Central memory CD8-positive, alpha-beta T cell (primary cell): ENCODE measurements at places on chromosomes 6 and 20.
A peak's percentile ranks its signal among the peaks of the same experiment; 100 is the strongest.

DNA sequence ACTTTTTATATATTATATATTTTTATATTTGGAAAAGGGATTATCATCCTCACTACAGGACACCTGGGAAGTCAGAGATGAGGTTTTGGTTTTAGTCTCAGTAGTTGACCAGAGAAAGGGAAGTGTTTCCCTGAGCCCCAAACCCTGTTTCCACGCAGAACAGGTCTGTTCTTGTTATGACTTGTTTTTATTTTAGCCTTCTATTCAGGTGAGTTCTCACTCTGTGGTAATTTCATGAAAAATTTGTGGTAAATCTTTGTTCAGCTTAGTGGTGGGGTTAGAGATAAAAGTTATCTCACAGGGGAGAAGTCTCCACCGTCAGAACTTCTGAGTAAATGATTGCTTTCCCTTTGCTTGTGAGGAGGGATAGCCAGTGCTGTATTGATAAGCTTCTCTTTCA lies 224.9 kb downstream of the FARS2 start:
- H3K4me1 ChIP-seq = peaks cover 5% of the 10 kb centered on the region
- no peak for DNase-seq
- no peaks in the 10 kb centered on the region for H3K36me3 ChIP-seq
- H3K27me3 ChIP-seq = no peaks in the 10 kb centered on the region
- no peak overlapping the region for H3K27ac ChIP-seq

GRCh38 chr6:135186255-135186654 lies 5.1 kb downstream of the MYB start:
- no peak overlapping the region for H3K4me3 ChIP-seq
- no peak for DNase-seq
- H3K36me3 ChIP-seq = peaks cover 7% of the 10 kb centered on the region
- H3K4me1 ChIP-seq = peaks cover 18% of the 10 kb centered on the region

GRCh38 chr6:113829696-113830045 lies 27.5 kb upstream of the MARCKS start:
- DNase-seq = no peak
- H3K4me1 ChIP-seq = no peaks in the 10 kb centered on the region
- peaks cover 31% of the 10 kb centered on the region for H3K27me3 ChIP-seq
- H3K27ac ChIP-seq = no peak overlapping the region

- no peak for DNase-seq
- no peak overlapping the region for H3K4me3 ChIP-seq
- H3K36me3 ChIP-seq = peaks cover 2% of the 10 kb centered on the region
- no peak overlapping the region for H3K27ac ChIP-seq
- peaks cover 20% of the 10 kb centered on the region for H3K27me3 ChIP-seq
- peaks cover 9% of the 10 kb centered on the region for H3K4me1 ChIP-seq
Measured at GRCh38 chr6:165630544-165630953, 32.5 kb downstream of the PDE10A start.

DNA sequence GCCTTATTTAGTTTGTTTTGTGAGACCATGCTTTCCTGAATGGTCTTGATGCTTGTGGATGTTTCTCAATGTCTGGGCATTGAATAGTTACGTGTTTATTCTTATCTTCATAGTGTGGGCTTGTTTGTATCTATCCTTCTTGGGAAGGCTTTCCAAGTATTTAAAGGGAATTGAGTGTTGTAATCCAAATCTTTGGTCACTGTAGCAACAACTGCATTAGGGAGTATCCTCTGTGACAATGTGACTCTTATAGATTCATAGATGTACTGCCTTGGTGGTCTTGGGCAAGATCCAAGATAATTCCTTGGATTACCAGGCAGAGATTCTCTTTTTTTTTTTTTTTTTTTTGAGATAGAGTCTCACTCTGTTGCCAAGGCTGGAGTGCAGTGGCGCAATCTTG lies 598.4 kb downstream of the CBLN4 start:
- no peaks in the 10 kb centered on the region for H3K27me3 ChIP-seq
- no peaks in the 10 kb centered on the region for H3K36me3 ChIP-seq
- H3K4me3 ChIP-seq = no peak overlapping the region
- H3K27ac ChIP-seq = no peak overlapping the region
- H3K4me1 ChIP-seq = no peaks in the 10 kb centered on the region
- no peak for DNase-seq

GRCh38 chr6:129685662-129686031 lies 24.3 kb downstream of the ARHGAP18 start:
- no peak for DNase-seq
- peak overlapping the region; percentile 94 for H3K27ac ChIP-seq
- no peak overlapping the region for H3K4me3 ChIP-seq
- peaks cover 4% of the 10 kb centered on the region for H3K36me3 ChIP-seq
- H3K27me3 ChIP-seq = no peaks in the 10 kb centered on the region

- H3K4me1 ChIP-seq = no peaks in the 10 kb centered on the region
- DNase-seq = no peak
- H3K4me3 ChIP-seq = no peak overlapping the region
- no peaks in the 10 kb centered on the region for H3K36me3 ChIP-seq
- H3K27ac ChIP-seq = no peak overlapping the region
- H3K27me3 ChIP-seq = no peaks in the 10 kb centered on the region
Measured at GRCh38 chr20:22248051-22248667, 336.2 kb downstream of the FOXA2 start.

DNA sequence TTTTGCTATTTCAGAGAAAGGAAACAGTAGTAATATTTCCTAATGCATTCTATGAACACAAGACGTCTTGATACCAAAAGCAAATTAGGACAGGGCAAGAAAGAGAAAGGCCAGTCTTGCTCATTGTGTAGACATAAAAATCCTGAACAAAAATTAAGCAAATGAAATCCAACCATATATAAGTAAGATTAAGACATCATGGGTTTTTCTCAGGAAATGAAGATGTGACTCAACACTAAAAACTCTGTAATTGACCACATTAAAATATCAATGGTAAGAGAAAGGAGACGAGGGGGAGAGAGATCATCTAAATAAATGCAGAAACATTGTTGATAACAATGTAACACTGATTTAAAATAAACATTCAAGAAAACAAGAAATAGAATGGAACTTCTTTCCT lies 205.4 kb downstream of the SOD2 start:
- no peak overlapping the region for H3K27ac ChIP-seq
- no peak for DNase-seq
- no peaks in the 10 kb centered on the region for H3K36me3 ChIP-seq
- no peaks in the 10 kb centered on the region for H3K4me1 ChIP-seq
- H3K27me3 ChIP-seq = peaks cover 26% of the 10 kb centered on the region

- H3K4me1 ChIP-seq = no peaks in the 10 kb centered on the region
- H3K27me3 ChIP-seq = no peaks in the 10 kb centered on the region
- no peak overlapping the region for H3K4me3 ChIP-seq
- H3K27ac ChIP-seq = no peak overlapping the region
Measured at GRCh38 chr20:11247046-11248010, 573.5 kb upstream of the JAG1 start.

GRCh38 chr20:13441388-13441787 lies 197.3 kb downstream of the TASP1 start:
- H3K4me1 ChIP-seq = no peaks in the 10 kb centered on the region
- no peak overlapping the region for H3K4me3 ChIP-seq
- H3K27ac ChIP-seq = no peak overlapping the region
- no peak for DNase-seq
- H3K27me3 ChIP-seq = no peaks in the 10 kb centered on the region

GRCh38 chr6:90149280-90149679 lies 147.4 kb downstream of the BACH2 start:
- H3K36me3 ChIP-seq = no peaks in the 10 kb centered on the region
- DNase-seq = no peak
- H3K4me3 ChIP-seq = no peak overlapping the region
- no peaks in the 10 kb centered on the region for H3K4me1 ChIP-seq
- H3K27me3 ChIP-seq = peaks cover 27% of the 10 kb centered on the region
